ENCODE measurements at places on chromosomes 2 and 18. TPM values are rescaled to one million over a fixed set of nuclear protein-coding genes. Genes with fewer than 3 reads are reported as not detected.

The STEAP3 gene
- 90.5 TPM for total RNA-seq

The DCC gene
- total RNA-seq = not detected

The ALPI gene
- total RNA-seq = not detected

The ACAA2 gene
- total RNA-seq = 55.1 TPM

The DIPK1C gene
- not detected for total RNA-seq

The FHL2 gene
- total RNA-seq = 58.8 TPM

The PDK1 gene
- total RNA-seq = 16.4 TPM

The GNLY gene
- not detected for total RNA-seq

The CELF4 gene
- total RNA-seq = not detected

The PLB1 gene
- total RNA-seq = 0.39 TPM

The CHST9 gene
- not detected for total RNA-seq

The TAF1B gene
- 55.7 TPM for total RNA-seq

The SOX11 gene
- total RNA-seq = not detected

The ANKRD30B gene
- total RNA-seq = not detected

The FIGN gene
- total RNA-seq = 1.1 TPM

The DSG2 gene
- 0.39 TPM for total RNA-seq

The CDC42EP3 gene
- 11.9 TPM for total RNA-seq

The C1QL2 gene
- not detected for total RNA-seq

The CHRNG gene
- total RNA-seq = not detected

The INHBB gene
- 0.20 TPM for total RNA-seq

The GALNT3 gene
- 0.20 TPM for total RNA-seq

The RIT2 gene
- total RNA-seq = not detected

The RALB gene
- 53.6 TPM for total RNA-seq

The TNFRSF11A gene
- under 0.01 TPM for total RNA-seq

The MYL12B gene
- total RNA-seq = 184 TPM

The TRABD2A gene
- total RNA-seq = 22.4 TPM

Data from subcutaneous preadipocyte (primary cell).